ENCODE measurements at places on chromosomes 13 and 19. TPM values are rescaled to one million over a fixed set of nuclear protein-coding genes. Genes with fewer than 3 reads are reported as not detected.
A peak's percentile ranks its signal among the peaks of the same experiment; 100 is the strongest.

The CATSPERD gene
- total RNA-seq: 1.4 TPM

GRCh38 chr19:51407511-51408131 is 9.8 kb downstream of the SIGLEC10 start:
- H3K27ac ChIP-seq: no peak overlapping the region
- no peaks in the 10 kb centered on the region for H3K36me3 ChIP-seq
- no peaks in the 10 kb centered on the region for H3K4me1 ChIP-seq
- no peak for DNase-seq
- no peak overlapping the region for H3K4me3 ChIP-seq

DNA sequence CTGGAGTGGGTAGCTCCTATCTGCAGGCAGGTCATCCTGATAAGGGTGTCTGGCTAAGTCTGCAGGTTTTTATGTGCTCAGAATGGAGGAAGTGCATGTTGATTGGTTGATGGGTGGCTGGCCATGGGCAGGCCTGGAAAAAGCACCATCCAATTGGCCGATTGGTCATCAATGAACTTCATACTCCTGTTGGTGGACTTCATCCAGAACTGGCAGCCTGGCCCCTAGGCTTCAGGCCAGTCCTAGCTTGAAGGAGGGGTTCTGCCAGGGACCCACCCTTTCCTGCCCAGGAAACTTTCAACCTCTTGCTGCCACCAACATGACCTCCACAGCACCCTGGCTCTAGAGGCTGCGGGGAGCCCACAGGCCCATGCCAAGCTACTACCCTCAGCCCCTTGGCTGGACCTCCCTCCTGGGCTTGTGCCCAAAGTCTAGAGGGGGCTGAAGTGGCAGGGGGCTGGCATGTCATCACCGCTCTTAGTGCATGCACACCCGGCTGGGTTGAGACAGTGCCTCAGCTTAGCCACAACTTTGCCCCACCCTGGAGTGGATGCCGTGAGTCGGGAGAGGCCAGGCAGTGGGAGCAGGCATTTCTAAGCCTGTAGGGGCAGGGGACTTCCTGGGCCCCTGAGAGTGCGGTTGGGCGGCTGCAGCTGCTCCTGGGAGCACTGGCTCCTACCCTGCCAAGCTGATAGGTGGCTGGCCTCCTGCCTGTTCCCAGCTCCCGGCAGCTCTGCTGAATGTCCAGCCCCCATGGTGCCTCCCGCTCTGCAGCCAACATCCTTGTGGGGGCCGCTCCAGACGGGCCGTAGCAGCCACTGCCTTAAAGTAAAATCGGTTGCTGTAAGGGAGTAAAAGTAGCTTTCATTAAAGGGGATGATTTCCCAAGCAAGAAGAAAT is 13.2 kb downstream of the DNAJC15 start:
- H3K27ac ChIP-seq: no peak overlapping the region
- H3K36me3 ChIP-seq: no peaks in the 10 kb centered on the region
- H3K4me1 ChIP-seq: no peaks in the 10 kb centered on the region
- no peak overlapping the region for H3K4me3 ChIP-seq

The FCER2 gene
- 1.5 TPM for total RNA-seq

- no peaks in the 10 kb centered on the region for H3K27me3 ChIP-seq
- no peak overlapping the region for H3K4me3 ChIP-seq
- H3K36me3 ChIP-seq: no peaks in the 10 kb centered on the region
- H3K27ac ChIP-seq: no peak overlapping the region
These were observed 38.7 kb downstream of the PBX4 start for GRCh38 chr19:19579533-19580361.

DNA sequence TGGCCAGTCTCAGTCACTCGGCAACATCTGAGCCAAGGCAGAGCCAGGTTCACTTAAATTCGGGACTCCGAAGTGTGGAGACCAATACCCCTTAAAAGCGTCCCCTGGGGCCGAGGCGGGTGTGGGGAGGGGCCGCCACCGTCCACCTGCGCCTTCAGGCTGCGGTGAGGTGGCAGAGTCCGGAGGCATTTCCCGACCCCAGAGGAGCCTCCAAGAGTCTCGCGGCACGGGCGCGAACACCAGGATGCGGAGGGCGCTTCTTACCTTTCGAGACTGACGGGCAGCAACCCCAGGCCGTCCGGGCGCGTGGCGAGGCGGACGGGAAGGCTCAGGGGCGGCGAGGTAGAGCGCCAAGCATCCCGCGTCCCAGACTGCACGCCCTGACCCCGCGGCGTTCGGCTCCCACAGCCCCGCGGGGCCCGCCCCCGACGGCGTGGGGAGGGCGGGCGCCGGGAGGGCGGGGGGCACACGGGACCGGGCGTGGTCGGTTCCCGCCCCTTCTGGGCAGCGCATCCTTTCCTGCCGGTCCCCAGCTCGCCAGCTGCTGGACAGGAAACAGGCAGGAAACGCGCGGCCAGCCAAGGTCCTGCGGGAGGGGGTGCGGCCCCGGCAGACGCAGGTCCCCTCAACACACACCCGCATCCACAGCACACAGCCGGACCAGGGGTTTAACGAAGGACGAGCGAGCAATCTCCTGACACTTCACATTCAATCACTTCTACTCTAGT is at the start of gene THSD1:
Gene THSD1 (minus strand): TSS at position 406 of the 728 bp plus-strand sequence. CDS start 3,572 bp downstream, outside the sequence.
- no peak within 1 kb of the TSS for H3K27ac ChIP-seq
- no peaks in the 10 kb centered on the region for H3K4me1 ChIP-seq
- peak within 1 kb of the TSS; percentile 34 for H3K4me3 ChIP-seq
- H3K27me3 ChIP-seq: no peaks in the 10 kb centered on the region

The ZNF85 gene
- total RNA-seq: 10.9 TPM

DNA sequence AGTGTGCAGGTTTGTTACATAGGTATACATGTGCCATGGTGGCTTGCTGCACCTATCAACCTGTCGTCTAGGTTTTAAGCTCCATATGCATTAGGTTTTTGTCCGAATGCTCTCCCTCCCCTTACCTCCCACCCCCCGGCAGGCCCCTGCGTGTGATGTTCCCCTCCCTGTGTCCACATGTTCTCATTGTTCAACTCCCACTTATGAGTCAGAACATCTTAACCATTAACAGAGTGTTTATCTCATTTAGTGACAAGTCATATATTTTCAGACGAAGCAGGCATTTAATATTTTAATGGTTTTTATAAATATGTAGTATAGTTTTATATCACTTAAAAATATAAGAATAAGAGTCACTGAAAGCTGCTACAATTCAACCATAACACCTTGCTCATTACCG is 780.5 kb upstream of the ARGLU1 start:
- no peak for DNase-seq
- H3K27me3 ChIP-seq: no peaks in the 10 kb centered on the region
- no peaks in the 10 kb centered on the region for H3K36me3 ChIP-seq

- peaks cover 14% of the 10 kb centered on the region for H3K4me1 ChIP-seq
- peaks cover 22% of the 10 kb centered on the region for H3K36me3 ChIP-seq
- H3K4me3 ChIP-seq: peak overlapping the region; percentile 91
- no peak for DNase-seq
These were observed 686 bp downstream of the LENG8 start for GRCh38 chr19:54449701-54450069.

The UBE2L5 gene
- total RNA-seq: 0.18 TPM

The SIGLEC8 gene
- 1.0 TPM for total RNA-seq

GRCh38 chr13:44932171-44932849 is 57.0 kb downstream of the NUFIP1 start:
- DNase-seq: no peak
- H3K4me3 ChIP-seq: no peak overlapping the region
- H3K4me1 ChIP-seq: no peaks in the 10 kb centered on the region
- no peaks in the 10 kb centered on the region for H3K36me3 ChIP-seq

The CEACAM3 gene
- 0.59 TPM for total RNA-seq

DNA sequence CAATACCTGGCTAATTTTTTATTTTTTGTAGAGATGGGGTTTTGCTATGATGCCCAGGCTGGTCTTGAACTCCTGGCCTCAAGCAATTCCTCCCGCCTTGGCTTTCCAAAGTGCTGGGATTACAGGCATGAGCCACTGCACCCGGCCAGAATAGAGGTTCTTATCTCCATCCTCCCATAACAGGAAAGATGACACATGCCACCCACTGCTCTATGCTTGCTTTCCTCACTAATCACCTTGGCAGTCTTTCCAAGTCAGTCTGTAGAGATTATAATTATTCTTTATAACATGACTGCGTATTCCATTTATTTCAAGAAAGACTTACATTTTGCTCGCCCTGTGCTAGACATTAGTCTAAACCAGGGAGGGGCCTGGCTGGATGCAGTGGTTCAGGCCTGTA is 6.7 kb downstream of the VAV1 start:
- no peak overlapping the region for H3K4me3 ChIP-seq
- H3K27ac ChIP-seq: no peak overlapping the region
- no peaks in the 10 kb centered on the region for H3K36me3 ChIP-seq

The PLPPR3 gene
- 20.3 TPM for total RNA-seq

GRCh38 chr19:15976836-15977689 is 28.3 kb downstream of the OR10H4 start:
- no peak overlapping the region for H3K4me3 ChIP-seq
- no peaks in the 10 kb centered on the region for H3K36me3 ChIP-seq
- H3K27me3 ChIP-seq: no peaks in the 10 kb centered on the region
- no peaks in the 10 kb centered on the region for H3K4me1 ChIP-seq
- no peak for DNase-seq

DNA sequence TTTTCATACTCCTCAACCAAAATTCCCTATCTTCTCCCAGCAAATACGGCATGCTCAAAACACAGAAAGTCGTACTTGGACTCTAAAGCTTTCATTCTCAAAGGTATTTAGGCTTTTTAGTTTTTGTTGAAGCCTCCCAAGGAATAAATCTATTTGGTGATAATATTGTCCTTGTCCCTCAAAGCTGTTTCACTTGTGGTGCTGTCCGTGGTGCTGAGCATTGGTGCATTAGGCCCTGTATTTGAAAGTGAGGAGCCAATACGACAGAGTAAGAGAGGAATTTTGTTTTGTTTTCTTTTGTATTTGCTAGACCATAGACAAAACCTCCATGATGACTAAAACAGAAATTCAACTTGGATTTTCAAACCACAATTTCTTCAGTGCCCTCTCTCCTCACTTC is 3.2 kb upstream of the LGALS13 start:
- no peaks in the 10 kb centered on the region for H3K27me3 ChIP-seq
- no peak for DNase-seq
- H3K4me3 ChIP-seq: no peak overlapping the region
- no peaks in the 10 kb centered on the region for H3K4me1 ChIP-seq
- H3K27ac ChIP-seq: no peak overlapping the region
- H3K36me3 ChIP-seq: no peaks in the 10 kb centered on the region

- H3K27ac ChIP-seq: no peak overlapping the region
- H3K4me3 ChIP-seq: no peak overlapping the region
- DNase-seq: no peak
- no peaks in the 10 kb centered on the region for H3K36me3 ChIP-seq
- H3K4me1 ChIP-seq: no peaks in the 10 kb centered on the region
These were observed 22.2 kb upstream of the ERVV-1 start for GRCh38 chr19:52991484-52991883.

GRCh38 chr19:36113894-36114720 is 568 bp downstream of the POLR2I start:
- no peaks in the 10 kb centered on the region for H3K27me3 ChIP-seq
- peak; percentile 13 for DNase-seq
- H3K4me3 ChIP-seq: peak overlapping the region; percentile 70

The KIR2DL1 gene
- total RNA-seq: not detected

DNA sequence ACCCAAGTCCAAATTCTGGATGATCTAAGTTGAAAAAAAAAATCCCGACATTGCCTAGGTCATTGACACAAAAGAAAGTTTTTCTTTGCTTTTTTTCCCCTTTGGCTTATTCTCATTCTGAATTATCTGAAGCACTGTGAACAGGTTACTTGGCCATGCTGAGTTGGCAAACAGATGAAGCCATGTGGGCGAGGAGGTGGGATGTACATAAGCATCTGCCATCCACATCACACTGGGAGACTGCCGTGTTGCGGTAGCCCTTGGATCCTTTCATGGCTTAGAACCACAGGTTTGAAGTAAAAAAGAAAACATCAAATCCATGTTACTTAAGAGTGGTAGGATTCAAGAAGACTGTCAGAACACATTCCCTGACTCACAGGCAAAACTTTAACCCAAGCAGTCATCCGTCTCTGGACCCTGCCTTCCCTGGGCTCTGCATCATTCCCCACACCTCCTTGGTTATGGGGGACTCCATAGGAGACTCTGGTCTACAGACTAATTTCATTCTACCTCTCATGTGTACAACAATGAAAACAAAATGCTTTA is 242.5 kb upstream of the SERP2 start:
- no peak for DNase-seq
- H3K27me3 ChIP-seq: no peaks in the 10 kb centered on the region
- no peaks in the 10 kb centered on the region for H3K36me3 ChIP-seq
- no peak overlapping the region for H3K27ac ChIP-seq

DNA sequence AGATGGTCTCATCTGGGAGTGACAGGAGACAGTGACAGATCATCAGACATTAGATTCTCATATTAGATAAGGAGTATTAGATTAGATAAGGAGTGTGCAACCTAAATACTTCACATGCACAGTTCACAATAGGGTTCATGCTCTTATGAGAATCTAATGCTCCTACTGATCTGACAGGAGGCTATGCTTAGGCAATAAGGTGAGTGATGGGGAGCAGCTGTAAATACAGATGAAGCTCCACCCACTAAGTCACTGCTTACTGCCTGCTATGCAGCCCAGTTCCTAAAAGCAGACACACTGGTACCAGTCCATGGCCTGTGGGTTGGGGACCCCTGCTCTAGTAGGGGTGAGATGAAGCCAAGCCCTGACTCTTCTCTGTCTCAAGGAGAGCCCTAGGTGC is 10.0 kb upstream of the IGFL3 start:
- DNase-seq: no peak
- H3K4me3 ChIP-seq: no peak overlapping the region
- H3K36me3 ChIP-seq: no peaks in the 10 kb centered on the region
- no peaks in the 10 kb centered on the region for H3K4me1 ChIP-seq
- H3K27me3 ChIP-seq: no peaks in the 10 kb centered on the region
